ENCODE measurements at places on chromosomes 13 and 19.

DNA sequence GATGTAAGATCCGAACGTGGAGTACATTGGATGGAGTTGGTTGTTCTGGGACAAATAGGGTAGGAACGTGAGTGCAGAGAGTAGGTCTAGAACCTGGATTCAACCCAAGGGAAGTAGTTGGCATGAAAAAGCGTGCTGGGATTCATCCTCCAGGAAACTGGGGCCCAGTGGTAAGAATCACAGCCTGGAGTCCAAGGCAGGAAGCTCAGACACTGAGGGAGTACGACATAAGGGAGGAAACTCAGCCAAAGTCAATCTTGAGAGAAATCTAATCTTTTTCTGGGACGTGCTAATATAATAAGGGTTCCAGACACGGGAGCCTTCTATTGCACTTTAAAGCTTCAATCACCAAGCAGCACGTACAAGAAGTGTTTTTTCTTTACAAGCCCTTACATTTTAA is 46.4 kb downstream of the DLEU7 start:
- no peaks in the 10 kb centered on the region for H3K27me3 ChIP-seq
- H3K27ac ChIP-seq, result no peak overlapping the region
- peak; percentile 18 for DNase-seq
- H3K4me1 ChIP-seq, result peaks cover 4% of the 10 kb centered on the region
- no peak overlapping the region for H3K4me3 ChIP-seq
- no peaks in the 10 kb centered on the region for H3K36me3 ChIP-seq

DNA sequence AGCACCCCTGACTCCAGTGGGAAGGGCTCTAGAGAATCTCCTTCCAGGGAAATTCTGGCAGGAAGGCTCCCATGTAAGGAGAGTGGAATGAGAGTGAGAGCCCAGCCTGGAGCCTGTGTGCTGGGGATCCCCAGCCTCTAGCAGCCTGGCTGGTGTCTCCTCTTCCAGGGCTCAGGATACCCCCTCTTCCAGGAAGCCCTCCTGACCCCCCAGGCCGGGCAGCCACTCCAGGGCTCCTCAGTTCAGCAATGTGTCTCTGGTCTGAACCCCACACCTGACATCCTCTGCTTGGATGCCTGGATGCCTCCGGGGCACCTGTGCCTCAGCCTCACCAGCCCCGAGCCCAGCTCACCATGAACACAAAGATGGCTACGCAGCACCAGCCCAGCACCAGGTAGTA is 3.0 kb downstream of the C19orf33 start:
- H3K27me3 ChIP-seq, result no peaks in the 10 kb centered on the region
- H3K36me3 ChIP-seq, result no peaks in the 10 kb centered on the region
- H3K4me3 ChIP-seq, result no peak overlapping the region
- DNase-seq, result no peak
- H3K4me1 ChIP-seq, result no peaks in the 10 kb centered on the region
- H3K27ac ChIP-seq, result no peak overlapping the region

- no peak overlapping the region for H3K4me3 ChIP-seq
- DNase-seq, result no peak
- no peak overlapping the region for H3K27ac ChIP-seq
- H3K36me3 ChIP-seq, result no peaks in the 10 kb centered on the region
- H3K4me1 ChIP-seq, result peaks cover 18% of the 10 kb centered on the region
- H3K27me3 ChIP-seq, result no peaks in the 10 kb centered on the region
These were observed 21.5 kb downstream of the COL4A2 start for GRCh38 chr13:110328573-110328972.

DNA sequence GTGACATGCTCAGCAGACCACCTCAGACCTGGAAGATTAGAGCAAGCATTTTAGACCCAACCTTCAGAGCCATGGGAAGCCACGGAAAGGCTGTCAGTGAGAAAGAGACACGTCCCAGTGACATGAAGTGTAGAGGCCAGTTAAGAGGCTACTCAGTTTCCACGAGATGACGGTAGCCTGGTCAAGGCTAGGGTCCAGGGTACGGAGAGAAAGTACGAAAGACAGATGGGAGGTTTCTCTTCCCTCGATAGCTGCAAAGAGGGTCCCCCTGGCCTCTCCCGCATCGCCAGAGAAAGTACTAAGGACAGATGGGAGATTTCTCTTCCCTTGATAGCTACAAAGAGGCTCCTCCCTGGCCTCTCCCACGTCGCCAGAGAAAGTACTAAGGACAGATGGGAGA is 8.6 kb downstream of the ZSCAN5A start:
- H3K4me3 ChIP-seq, result no peak overlapping the region
- no peak for DNase-seq
- H3K27ac ChIP-seq, result no peak overlapping the region
- H3K36me3 ChIP-seq, result peaks cover 3% of the 10 kb centered on the region

DNA sequence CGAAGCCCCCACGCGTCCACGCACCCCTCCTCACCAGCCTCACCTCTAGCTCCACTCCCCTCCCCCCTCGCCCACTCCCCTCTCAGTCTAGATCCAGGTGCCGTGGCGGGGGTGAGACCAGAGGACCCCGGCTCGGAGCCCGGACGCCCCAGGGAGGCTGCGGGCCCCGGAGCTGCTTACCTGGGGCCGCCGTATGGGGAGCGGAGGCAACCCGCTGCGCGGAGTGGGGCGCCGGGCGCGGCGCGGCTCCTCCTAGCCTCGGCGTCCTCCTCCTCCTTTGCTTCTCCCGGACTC is 353 bp downstream of the ENOX1 start:
- no peak for DNase-seq
- no peaks in the 10 kb centered on the region for H3K36me3 ChIP-seq
- H3K27ac ChIP-seq, result no peak overlapping the region
- no peaks in the 10 kb centered on the region for H3K27me3 ChIP-seq
- H3K4me3 ChIP-seq, result peak overlapping the region; percentile 71

DNA sequence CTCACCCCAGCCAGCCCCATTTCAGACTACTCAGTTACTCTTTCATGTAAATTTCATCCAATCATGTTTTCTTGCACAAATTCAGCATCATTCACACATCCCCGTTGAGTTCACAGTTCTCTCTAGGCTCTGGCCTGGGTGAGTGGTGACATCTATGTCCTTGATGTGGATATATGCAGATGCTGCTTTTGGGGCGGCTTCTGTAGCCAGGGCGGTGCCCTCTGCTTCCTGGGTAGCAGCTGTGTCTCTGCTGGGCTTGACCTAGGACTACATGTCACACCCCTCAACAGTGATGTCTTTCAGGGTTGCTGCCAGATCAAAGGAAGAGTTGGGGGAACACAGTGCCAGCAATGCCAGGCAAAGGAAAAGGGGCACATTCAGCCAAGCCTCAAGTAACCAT is 68.5 kb upstream of the KCTD15 start:
- H3K27ac ChIP-seq, result no peak overlapping the region
- no peaks in the 10 kb centered on the region for H3K36me3 ChIP-seq
- no peaks in the 10 kb centered on the region for H3K27me3 ChIP-seq
- no peak for DNase-seq
- no peaks in the 10 kb centered on the region for H3K4me1 ChIP-seq

- no peaks in the 10 kb centered on the region for H3K4me1 ChIP-seq
- H3K27ac ChIP-seq, result no peak overlapping the region
These were observed 15.0 kb downstream of the SPPL2B start for GRCh38 chr19:2343289-2343982.

DNA sequence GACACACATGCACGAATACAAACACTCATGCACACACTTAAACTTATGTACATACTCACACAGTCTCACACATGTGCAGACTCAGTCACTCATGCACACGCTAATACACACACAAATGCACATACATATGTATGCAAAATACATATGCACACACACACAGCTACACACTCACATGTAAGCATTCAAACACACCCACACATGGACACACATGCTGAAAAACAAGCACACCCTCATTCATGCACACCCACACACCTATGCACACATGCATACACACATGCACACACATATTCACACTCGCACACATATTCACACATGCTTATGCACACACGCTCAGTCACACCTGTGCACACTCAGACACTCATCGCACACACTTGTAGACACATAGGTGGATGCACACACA is 9.3 kb downstream of the MUC16 start:
- no peak overlapping the region for H3K4me3 ChIP-seq
- no peak overlapping the region for H3K27ac ChIP-seq
- H3K4me1 ChIP-seq, result no peaks in the 10 kb centered on the region
- H3K27me3 ChIP-seq, result no peaks in the 10 kb centered on the region
- H3K36me3 ChIP-seq, result no peaks in the 10 kb centered on the region
- no peak for DNase-seq

- H3K4me1 ChIP-seq, result peaks cover 18% of the 10 kb centered on the region
- H3K27ac ChIP-seq, result no peak overlapping the region
- no peak overlapping the region for H3K4me3 ChIP-seq
- H3K36me3 ChIP-seq, result peaks cover 18% of the 10 kb centered on the region
These were observed 932 bp downstream of the FAM83E start for GRCh38 chr19:48613852-48614435.

DNA sequence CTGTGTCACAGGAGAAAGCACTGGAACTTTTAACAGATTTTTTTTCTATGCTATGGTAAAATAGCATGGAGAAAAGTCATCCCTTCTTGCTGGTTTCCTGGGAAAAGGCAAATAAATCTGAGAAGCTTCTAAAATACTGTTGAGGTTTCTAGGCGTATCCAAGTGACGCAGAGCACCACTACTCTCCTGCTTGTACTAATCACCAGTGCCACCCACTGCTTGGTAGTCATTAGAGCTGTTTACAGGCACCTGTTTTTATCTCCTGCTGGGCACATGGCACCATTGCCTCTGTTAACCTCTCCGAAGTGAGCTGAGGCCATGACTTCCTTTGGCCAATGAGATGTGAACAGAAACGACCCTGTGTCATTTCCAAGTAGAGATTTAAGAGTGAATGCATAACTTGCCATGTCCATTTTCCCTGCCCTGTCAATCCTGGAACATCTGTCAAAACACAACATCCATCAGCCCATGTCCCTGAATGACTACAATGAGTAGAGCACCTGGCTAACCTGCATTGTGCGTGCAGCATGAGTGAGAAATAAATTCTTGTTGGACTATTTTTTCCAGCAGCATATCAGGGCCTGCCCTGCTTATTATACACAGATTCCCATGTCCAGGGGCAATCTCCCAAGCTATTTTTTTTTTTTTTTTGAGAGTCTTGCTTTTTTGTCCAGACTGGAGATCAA is 17.3 kb upstream of the OXGR1 start:
- no peaks in the 10 kb centered on the region for H3K27me3 ChIP-seq
- H3K36me3 ChIP-seq, result no peaks in the 10 kb centered on the region
- DNase-seq, result no peak
- peaks cover 2% of the 10 kb centered on the region for H3K4me1 ChIP-seq
- no peak overlapping the region for H3K4me3 ChIP-seq

DNA sequence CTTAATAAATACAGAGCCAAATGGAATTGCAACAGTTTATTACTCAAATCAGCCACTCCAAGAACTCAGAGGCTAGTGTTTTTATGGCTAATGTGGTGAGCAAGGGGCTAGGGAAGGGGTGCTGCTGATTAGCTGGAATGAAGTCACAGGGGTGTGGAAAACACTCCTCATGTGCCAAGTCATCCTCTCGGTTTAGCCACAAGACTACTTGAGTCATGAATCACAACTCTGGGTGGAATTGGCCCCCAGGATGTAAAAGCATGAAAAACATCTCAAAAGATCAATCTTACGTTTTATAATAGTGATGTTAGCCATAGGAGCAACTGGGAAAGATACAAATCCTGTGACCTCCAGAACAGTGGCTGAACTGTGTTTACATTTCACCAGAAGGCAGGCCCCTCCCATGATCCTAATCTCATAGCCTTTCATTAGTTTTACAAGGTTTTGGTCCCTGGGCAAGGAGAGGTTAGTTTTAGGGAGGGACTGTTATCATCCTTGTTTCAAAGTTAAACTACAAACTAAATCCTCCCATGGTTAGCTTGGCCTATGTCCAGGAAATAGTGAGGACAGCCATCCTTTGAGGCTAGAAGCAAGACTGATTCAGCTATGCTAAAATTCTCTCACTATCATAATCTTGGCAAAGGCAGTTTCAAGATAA is 2020.1 kb upstream of the PCDH20 start:
- DNase-seq, result no peak
- H3K4me1 ChIP-seq, result no peaks in the 10 kb centered on the region
- H3K27ac ChIP-seq, result no peak overlapping the region

DNA sequence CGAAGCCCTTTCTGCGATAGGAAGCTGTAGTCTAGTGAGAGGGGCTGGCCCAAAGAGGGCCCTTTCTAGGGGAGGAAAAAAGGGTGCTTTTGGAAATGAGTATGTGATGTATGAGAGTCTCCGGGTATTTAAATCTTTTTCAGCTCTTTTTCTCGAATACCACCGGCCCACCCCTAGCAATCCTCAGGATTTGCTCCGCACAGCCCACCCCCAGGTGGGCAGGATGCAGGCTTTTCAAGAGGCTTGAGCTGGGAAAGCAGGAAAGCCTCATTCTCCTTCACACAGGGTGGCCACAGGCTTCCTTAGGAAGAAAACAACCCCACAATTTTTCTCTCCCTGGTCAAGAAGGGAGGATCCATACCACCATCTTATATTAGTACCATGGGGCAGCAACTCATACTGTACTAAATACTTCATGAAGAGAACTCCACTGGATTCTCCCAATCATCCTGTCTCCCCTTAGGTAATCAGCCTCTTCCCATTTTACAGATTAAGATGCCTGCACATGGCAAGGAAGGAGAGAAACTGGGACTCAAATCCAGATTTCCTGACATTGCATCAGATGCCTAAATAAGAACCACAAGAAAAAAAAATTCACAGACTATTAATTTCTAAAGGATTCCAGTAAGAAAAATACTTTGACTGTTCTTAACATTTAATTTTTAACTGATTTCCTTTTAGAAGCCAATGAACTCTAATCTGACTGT is 84.4 kb downstream of the STK24 start:
- no peaks in the 10 kb centered on the region for H3K27me3 ChIP-seq
- no peak overlapping the region for H3K4me3 ChIP-seq
- DNase-seq, result no peak
- H3K4me1 ChIP-seq, result peaks cover 10% of the 10 kb centered on the region
- H3K36me3 ChIP-seq, result no peaks in the 10 kb centered on the region
- H3K27ac ChIP-seq, result no peak overlapping the region

DNA sequence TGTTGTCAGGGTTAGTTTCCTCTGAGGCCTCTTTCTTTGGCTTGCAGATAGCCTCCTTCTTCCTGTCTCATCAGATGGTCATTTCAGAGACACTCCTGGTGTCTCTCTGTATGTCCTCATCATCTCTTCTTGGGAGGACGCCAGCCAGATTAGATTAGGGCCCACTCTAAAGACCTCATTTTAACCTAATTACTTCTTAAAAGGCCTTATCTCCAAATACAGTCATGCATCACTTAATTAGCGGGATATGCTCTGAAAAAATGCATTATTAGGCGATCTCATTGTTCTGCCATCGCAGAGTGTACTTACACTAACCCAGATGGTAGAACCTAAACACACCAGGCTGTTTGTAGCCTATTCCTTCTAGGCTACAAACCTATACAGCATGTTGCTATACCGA is 89.0 kb downstream of the CDK8 start:
- no peak for DNase-seq
- H3K4me1 ChIP-seq, result no peaks in the 10 kb centered on the region
- no peak overlapping the region for H3K4me3 ChIP-seq
- no peak overlapping the region for H3K27ac ChIP-seq
- H3K36me3 ChIP-seq, result peaks cover 2% of the 10 kb centered on the region
- H3K27me3 ChIP-seq, result no peaks in the 10 kb centered on the region

- H3K27me3 ChIP-seq, result no peaks in the 10 kb centered on the region
- no peaks in the 10 kb centered on the region for H3K36me3 ChIP-seq
- H3K4me1 ChIP-seq, result no peaks in the 10 kb centered on the region
- no peak for DNase-seq
- no peak overlapping the region for H3K4me3 ChIP-seq
- no peak overlapping the region for H3K27ac ChIP-seq
These were observed 21.0 kb upstream of the LRCH1 start for GRCh38 chr13:46531953-46532352.

- peaks cover 2% of the 10 kb centered on the region for H3K27me3 ChIP-seq
- no peak for DNase-seq
- H3K36me3 ChIP-seq, result no peaks in the 10 kb centered on the region
- no peak overlapping the region for H3K27ac ChIP-seq
These were observed 2.0 kb downstream of the SLC8A2 start for GRCh38 chr19:47469719-47470118.

All from kidney (tissue), 22 donors.